Choroid plexus epithelial cell (primary cell): ENCODE measurements at places on chromosomes 2 and 18.
A peak's percentile ranks its signal among the peaks of the same experiment; 100 is the strongest.

DNA sequence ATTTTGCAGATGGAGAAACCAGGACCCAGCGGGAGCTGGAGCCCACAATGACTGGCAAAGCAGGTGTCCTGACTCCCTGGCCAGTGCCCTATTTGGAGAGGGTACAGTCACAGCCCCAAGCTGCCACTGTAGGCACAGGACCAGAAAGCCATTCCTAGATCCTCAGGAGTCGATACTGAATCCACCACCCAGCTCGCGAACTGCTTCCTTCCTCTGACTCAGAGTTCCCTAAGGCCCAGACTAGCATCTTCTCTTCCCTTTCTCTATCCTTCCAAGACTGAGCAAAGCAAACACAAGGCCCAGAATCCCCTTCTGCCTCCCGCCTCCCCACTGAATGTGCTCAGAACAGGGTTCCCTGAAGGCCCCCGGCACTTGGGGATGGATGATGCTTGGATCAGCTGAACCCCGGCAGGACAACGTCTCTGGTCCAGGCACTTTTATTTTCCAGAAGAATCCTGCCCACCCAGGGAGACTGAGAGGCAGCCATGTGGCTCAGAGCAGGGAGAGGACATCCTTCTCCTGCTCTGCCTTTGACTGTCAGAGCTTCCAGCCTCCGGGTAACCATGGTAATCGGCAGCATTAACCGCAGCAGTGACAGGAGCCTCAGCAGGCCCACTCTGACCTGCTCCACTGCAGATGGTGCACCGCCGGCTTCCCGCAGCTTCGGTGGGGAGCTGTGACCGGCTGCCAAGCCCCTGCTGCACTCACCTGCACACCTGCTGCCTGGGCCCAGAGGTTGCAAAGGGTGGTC lies 34.8 kb upstream of the KLHL29 start:
- DNase-seq, result no peak

- DNase-seq, result no peak
Observed at GRCh38 chr2:174892546-174892945, 112.6 kb downstream of the CHN1 start.

- DNase-seq, result no peak
Observed at GRCh38 chr18:10585260-10585659, 59.4 kb downstream of the NAPG start.

- DNase-seq, result no peak
Observed at GRCh38 chr2:33946193-33946592, 347.1 kb upstream of the FAM98A start.

- DNase-seq, result no peak
Observed at GRCh38 chr2:113112441-113112840, 15.0 kb upstream of the IL1RN start.

GRCh38 chr2:77434880-77435279 lies 87.3 kb downstream of the LRRTM4 start:
- no peak for DNase-seq

- DNase-seq, result no peak
Observed at GRCh38 chr2:176826984-176827668, 385.5 kb upstream of the HNRNPA3 start.

GRCh38 chr2:84876369-84876768 lies 4.5 kb downstream of the TRABD2A start:
- no peak for DNase-seq

DNA sequence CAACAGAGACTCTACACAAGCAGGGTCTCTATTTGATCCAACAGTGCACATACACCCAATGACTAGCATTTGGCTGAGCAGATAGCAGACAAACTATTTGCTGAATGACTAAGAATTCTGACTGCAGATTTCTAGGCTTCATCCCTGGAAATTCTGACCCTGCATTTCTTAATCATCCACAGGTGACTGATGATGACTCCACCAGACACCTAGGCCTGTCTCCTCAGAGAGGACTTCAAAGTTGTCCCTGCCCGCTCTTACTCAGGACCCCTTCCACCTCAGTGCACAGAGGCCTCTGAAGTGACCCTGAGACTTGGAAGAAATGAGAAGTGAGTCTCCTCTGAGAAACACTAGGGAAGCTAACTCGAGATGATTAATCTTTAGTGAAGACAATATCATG lies 51.3 kb downstream of the SEPTIN10 start:
- no peak for DNase-seq

- DNase-seq, result no peak
Observed at GRCh38 chr2:200613692-200614091, 27.9 kb downstream of the AOX1 start.

- peak; percentile 42 for DNase-seq
Observed at GRCh38 chr2:214706986-214707385, 102.5 kb downstream of the BARD1 start.

DNA sequence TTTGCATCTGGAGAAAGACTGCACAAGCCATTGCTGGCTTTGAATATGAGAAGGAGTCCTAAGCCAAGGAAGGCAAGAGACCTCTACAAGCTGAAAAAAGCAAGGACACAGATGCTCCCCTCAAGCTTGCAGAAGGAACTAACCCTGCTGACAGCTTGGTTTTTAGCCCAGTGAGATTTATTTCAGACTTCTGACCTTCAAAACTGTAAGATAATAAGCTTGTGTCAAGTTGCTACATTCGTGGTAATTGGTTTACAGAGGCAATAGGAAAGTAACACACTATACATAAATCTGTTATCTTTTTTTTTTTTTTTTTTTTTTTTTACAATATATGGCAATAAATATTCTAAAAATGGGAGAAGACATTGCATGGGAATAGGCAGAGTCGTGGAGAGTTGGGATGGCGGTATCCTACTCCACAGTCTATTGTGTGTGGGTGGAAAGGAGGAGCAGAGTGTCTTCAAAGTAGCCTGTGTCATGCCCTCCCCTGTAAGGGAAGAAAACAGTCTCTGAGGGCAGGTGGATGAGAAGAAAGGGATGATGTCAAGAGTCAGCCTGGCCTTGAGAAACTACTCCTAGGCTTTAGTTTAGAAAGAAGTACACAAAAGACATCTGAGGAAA lies 196.9 kb downstream of the THSD7B start:
- DNase-seq, result no peak

DNA sequence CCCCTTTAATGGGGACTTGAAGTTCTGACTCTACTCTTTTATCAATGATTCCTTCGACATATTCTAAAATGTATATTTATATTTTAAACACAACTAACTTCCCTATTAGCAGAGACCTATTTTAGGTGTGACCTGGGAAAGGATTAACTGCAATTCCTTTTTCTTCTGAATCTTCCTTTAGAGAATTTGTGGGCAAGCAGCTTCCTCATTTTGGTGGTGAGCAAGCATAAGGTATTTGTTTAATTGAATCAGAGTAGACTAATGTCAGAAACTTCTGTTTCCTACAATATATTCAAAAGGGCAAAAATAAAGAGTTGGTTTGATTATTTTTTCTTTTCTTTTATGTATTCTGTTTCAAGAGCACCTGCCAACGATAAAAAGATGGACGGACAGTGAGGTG lies 237.0 kb downstream of the IKZF2 start:
- DNase-seq, result no peak

- no peak for DNase-seq
Observed at GRCh38 chr2:176534798-176535466, 265.7 kb downstream of the MTX2 start.

- DNase-seq, result no peak
Observed at GRCh38 chr2:28623582-28624405, 127.8 kb upstream of the PPP1CB start.

DNA sequence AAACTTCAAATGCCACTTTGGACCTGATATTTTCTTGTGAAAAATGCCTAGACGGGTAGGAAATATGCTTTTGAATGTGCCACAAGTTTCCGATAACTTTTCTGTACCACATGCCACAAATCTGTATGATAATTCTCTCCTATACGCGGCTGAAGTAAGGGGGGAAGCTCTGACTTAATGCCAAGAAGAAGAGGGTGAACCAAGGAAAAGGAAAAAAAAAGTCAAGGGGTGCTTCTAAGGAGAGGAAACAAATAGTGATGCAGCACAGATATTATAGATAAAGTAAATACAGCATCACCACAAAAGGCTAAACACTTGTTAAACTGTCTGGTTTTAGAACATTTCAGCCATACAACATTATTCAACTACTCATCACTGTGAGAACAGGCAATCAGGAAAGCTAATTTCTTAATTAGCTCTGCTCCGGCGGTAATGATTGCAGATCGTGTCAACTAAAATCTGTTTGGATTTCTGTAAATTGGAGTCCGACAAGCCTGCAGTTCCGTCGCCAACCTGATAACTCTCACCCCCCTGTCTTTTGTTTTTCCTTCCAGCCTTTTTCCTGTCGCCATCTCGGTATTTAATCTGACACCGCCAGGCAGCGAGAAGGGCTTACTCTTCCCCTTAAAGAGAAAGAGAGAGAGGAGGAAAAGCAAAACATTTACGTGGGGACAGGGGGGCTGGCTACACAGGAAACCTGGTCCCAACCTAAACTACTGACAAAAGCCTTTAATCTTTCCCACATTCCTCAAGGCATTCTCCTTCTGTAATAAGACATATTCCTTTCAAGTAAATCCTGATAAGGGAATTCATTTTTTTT lies 67.5 kb downstream of the ZEB2 start:
- DNase-seq, result peak; percentile 67

GRCh38 chr2:60306267-60306861 lies 247.1 kb downstream of the BCL11A start:
- DNase-seq, result peak; percentile 2

- no peak for DNase-seq
Observed at GRCh38 chr2:25368660-25369059, 26.9 kb upstream of the DNMT3A start.

- no peak for DNase-seq
Observed at GRCh38 chr2:168731616-168732015, 70.8 kb upstream of the NOSTRIN start.
